CD4-positive, alpha-beta T cell (primary cell): ENCODE measurements at places on chromosomes 1 and 21.
A peak's percentile ranks its signal among the peaks of the same experiment; 100 is the strongest.

GRCh38 chr1:89736937-89737733 lies 83.7 kb upstream of the LRRC8D start:
- no peak for DNase-seq

DNA sequence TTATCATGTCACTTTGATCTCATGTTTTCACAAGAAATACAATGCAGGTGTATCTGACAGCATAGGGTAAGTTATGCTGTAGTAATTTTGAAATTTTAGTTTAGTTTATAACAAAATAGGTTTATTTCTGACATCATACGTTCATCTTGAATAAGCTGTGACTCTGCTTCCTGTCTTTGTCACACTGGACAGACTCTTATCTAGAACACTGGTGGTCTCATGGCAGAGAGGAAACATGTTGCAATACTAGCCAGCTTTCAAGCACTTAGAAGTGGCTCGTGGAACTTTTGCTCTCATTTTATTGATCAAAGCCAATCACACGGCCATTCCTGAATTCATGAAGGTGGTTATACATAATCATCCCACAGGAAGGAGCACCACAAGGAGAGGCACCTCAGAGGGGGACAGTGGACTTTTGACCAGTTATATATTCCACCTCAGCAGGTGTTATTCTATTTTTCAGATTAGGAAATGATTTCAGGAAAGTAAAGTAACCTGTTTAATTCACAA lies 46.5 kb downstream of the CYP2J2 start:
- no peak for DNase-seq

DNA sequence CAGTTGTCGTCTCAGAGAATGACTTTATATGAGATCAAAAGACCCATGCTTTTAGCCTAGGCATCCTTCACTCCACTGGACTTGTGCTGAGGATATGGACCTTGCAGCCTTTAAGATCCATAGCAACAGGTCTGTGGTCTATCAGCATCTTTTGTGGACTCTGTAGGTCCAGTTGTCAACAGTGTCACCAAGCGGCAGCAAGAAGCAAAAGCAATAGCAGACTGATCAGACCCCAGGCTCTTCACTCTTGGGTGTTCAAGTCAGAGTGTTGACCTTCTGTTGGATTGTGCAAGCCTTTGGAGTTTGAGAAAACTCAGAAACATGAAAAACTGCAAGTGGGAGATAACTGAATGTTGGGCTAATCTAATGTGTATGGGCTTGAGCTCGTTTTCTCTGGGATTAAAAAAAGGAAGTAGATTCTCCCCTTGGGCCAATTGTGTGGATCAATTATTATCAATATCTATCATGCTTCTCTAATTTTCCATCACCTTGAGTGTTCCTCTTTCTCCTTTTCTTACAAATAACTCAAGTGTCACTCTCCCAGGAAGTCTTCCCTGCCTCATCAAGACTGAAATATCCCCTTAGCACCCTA lies 144.2 kb downstream of the LYPLAL1 start:
- DNase-seq: no peak

DNA sequence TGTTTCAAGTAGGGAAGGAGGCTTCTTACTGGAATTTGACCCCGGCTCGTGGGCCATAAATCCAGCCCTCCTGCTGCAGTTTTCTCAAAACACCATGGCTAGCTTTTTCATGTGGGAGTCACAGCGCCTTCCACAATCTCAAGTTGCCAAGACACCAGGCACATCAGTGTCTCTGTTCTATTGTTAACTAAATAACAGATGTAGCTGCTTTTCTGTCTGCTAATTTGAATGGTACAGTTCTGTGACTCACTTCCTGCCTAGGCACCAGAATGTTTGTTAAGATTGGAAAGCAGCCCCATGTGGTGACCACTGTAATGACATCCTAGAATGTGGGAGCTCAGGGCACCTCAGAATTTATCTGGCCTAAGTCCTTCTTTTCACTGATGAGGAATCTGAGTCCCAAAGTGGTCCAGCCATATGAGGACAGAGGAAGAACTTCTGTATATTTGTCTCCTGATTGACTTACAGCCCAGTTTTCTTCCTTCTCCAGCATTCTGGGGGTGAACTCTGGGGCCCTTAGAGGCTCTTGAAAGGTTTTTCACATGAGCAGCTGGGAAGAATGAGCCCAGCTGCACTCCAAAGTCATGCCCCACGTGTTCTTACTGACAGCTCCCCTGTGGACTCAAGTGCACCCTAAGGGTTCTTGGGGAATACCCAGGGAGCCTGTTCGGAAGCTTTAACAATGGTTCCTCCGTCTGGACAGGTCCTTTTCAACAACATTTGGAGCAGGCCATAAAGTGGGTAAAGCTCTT lies 27.5 kb downstream of the TRIM45 start:
- peak; percentile 36 for DNase-seq

DNA sequence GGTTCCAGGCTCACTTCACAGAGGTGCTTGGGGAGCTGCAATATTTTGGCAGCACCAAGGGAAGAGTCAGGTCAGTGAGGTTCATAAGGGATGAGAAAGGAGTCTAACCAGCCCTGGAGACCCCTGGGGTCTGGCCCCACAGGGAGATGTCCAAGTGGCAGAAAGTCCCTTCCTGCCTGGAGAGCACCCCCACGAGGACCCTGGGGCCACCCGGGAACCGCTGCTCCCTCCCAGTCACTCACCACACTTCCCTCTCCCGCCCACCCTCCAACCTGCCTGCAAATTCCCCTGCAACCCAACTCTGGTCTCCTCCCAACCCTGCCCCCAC lies 6.5 kb upstream of the ITGB2 start:
- DNase-seq: no peak

GRCh38 chr1:64497088-64497883 lies 27.4 kb downstream of the CACHD1 start:
- no peak for DNase-seq

DNA sequence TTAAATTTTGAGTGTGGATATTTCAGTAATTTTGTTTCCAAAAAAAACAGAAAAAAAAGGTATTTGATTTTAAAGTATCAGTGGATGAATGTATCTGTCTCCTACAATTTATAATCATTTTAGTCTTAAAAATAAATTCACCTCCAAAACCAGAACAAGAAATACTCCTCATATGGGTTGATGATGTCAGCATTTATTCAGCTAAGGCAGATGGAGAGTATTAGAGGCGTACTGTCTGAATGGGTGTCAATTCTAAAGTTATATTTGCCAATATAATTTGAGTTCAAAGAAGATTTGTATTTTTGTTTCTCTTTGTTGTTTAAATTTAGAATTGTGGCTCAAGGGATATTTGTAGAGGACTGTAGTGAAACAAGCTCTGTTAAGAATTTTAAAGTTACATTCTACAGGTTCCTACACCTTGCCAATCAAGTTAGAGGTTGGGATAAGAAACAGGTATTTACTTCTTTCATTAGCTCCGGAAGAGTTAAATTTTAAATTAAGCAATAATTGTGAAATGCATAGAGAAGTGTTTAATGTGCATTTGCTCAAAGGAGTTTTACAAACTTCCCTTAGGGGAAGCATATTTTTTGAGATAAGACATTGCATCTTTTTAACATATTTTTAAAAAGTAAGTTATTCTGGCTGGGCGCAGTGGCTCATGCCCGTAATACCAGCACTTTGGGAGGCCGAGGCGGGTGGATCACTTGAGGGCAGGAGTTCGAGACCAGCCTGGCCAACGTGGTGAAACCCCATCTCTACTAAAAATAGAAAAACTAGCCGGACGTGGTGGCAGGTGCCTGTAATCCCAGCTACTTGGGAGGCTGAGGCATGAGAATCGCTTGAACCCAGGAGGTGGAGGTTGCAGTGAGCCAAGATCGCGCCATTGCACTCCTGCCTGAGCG lies 1.2 kb downstream of the PLA2G4A start:
- no peak for DNase-seq

DNA sequence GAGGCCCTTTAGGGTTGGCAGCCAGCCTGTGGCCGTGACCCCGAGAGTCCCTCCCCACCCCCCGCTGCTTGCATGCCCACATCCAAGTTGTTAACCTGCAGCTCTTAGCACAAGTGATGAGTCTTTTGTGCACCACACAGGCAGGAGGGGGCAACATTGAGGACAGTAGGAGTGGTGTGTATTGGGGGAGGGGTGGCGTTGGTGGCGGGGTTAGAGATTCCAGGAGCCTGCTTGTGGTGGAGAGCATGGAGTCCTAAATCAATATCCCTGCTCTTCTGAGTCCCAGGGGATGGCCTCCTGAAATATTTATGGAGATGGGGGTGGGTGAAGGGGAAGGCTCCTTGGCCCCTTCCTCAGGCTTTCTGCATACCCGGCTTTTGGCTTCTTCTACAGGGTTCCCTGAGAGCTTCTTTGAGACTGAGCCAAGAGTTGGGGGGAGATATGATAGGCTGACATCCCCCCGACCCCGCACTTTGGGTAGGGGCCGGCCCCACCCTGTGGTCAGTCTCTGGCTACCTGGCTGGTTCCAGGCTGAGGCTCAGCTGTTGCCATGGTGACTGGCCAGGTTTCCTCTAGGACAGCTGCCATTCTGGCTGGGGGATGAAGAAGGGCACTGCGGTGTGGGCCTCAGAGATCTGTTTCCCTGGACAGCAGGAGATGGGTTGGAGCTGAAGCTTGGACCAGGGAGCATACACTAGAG lies 5.0 kb downstream of the CHRNB2 start:
- DNase-seq: no peak

GRCh38 chr1:63955370-63956145 lies 181.7 kb downstream of the ROR1 start:
- no peak for DNase-seq

DNA sequence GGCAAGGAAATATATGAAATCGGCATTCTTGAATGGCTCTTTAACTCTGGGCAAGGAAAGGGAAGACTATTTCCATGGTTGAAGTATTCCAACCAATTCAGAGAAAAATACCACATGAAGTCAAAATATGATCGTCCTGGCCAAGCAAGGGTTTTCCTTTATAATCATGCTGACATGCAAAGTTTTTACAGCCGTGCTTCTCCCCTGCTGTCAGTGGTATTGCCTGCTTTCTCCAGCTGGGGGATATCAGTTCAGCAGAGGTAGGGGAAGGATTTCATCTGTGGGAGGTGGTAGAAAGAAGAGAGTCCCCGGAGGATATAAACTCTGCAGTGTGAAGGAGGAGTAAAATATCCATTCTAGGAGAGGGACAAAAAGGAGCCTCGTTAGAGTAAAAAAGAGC lies 322.8 kb downstream of the PAPPA2 start:
- DNase-seq: no peak

- no peak for DNase-seq
Measured at GRCh38 chr1:113780374-113781146, 21.3 kb upstream of the PHTF1 start.

DNA sequence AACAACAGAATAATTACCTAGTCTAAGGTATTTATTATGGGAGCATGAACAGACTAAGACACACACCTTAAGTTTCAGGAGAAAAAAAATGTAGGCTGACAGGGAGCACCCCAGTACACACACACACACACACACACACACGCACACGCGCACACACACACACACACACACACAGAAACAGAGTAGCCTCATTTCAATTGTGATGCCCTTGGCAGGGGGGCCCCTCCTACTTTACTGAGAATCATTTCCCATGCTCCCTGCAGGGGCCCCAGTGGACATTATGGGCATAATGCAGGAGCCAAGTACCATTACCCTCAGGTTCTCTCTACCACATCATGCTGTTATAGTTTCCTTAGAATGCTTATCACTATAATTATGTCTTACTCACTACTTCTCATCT lies 104.9 kb downstream of the CDC7 start:
- no peak for DNase-seq

DNA sequence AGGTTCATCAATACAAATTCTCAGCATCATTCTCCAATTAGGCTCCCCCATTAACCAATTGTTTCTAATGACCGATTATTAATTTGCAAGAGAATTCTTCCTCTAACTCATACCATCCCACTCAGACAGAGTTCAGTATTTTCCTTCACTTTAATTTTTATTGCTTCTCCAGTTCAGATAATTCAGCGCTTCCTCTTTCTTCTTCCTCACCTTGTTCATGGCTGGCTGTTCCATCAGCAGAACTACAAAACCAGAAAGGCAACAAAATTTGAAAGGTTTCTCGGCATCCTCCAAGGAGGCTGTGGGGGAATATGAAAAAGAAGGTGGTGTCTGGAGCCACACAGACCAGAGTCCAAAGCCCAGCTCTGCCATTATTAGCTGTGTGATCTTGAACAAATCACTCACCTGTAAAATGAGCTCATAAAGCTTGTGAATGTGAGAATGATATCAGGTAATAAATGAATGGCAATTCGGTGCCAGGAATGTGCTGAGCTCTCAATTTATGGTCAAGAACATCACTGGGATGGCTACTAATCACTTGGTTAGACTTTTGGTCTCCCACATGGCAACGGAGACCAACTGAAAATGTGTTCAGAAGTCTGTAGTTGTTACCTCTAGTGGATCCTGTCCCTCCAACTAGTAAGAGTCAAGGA lies 11.7 kb upstream of the ZNF436 start:
- DNase-seq: no peak

DNA sequence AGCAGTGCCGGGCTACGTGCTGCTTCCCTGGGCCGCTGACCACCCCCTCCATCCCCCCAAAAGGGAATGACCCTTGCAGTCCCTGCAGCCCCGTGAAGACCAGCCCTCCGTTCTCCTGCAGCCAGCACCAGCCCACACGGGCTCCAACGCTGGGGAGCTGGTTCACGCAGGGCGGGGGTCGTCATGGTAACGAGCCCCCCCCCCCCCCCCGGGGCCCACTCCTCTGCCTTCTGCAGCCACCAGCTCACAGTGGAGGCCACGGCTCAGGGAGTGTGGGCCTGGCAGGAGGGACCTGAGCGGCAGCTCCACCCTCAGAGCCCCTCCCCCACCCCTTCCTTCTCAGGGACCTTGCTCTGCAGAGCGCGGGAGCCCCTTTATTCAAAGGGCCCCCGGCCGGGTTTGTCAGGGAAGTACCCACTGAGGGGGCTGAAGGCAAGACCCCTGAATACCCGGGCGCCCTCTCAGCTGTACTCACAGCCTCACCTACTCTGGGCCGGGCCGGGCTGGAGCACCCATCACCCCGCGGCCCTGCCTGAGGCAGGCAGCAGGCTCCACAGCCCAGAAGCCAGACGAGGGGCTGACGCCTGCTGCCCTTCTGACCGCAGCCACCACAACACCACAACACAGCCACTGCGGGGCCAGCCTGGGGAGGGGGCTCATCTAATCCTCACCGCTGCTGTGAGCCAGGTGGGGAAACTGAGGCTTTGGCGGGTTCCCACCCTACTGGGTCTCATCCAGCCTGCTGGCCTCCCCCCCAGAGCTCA lies 12.6 kb downstream of the MEGF6 start:
- DNase-seq: no peak

- DNase-seq: peak; percentile 21
Measured at GRCh38 chr1:202807451-202807925, 733 bp downstream of the KDM5B start.
